ENCODE measurements at places on chromosomes 5 and 9. TPM values are rescaled to one million over a fixed set of nuclear protein-coding genes. Genes with fewer than 3 reads are reported as not detected.
A peak's percentile ranks its signal among the peaks of the same experiment; 100 is the strongest.

NRARP gene
- total RNA-seq = 18.8 TPM

RAD17 gene
- total RNA-seq = 40.0 TPM

CNTNAP3 gene
- total RNA-seq = 18.9 TPM

ERMP1 gene
- total RNA-seq = 24.3 TPM

MTAP gene
- total RNA-seq = 38.0 TPM

TTC23L gene
- total RNA-seq = not detected

SLC23A1 gene
- not detected for total RNA-seq

ENTPD8 gene
- 0.31 TPM for total RNA-seq

PCDHB5 gene
- 5.6 TPM for total RNA-seq

VCP gene
- total RNA-seq = 201 TPM

ADGRD2 gene
- total RNA-seq = not detected

PCDHB8 gene
- total RNA-seq = 2.3 TPM

CCDC192 gene
- total RNA-seq = 0.31 TPM

DNA sequence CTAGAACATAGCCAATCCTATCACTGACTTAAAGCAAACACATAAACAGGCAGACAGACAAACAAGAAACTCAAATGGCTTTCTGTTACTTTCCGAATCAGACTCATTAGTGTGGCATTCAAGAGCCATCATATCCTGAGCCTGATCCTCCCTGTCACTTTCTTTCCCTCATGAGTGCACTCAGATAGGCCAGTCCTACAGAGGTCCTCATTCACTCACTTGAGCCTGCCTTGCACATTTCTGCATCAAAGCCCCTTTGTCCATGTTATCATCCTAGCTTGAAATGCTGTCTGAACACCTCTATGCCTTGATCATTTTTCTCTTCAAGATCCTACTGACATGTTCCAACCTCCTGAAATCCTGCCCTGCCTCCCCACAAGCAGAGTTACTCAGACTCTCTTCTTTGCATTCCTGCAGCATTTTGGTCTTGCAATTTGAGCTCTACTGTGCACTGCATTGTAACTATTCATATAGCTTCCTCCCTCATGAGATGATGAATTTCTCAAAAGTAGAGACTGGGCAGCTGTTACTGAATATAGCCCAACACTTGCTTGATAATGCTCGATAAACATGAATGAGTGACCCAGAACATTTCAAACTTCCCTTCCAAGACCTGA, 126.9 kb downstream of the PALM2AKAP2 start:
- no peak for DNase-seq

GRCh38 chr5:171431251-171431777, 11.9 kb downstream of the FGF18 start:
- DNase-seq = no peak

GRCh38 chr9:131273146-131273855, 3.0 kb downstream of the FAM78A start:
- no peak for DNase-seq

DNA sequence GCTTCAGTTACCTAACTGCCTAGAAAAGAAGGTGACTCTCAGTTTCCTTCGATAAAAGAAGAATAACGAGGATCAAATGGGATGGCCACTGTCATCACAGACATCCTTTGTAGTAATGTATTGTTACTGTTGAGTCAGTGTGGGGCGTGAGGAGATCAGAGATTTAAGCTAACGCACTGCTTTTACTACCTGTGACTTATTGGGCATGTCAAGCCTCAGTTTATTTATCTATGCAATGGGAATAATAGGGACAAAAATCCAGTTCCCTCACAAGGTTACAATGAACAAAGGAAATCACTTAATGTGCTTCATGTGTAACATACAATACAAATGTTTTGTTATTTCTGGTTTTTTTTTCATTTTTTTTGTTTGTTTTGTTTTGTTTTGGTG, 255 bp upstream of the TRPM6 start:
- DNase-seq = no peak

DNA sequence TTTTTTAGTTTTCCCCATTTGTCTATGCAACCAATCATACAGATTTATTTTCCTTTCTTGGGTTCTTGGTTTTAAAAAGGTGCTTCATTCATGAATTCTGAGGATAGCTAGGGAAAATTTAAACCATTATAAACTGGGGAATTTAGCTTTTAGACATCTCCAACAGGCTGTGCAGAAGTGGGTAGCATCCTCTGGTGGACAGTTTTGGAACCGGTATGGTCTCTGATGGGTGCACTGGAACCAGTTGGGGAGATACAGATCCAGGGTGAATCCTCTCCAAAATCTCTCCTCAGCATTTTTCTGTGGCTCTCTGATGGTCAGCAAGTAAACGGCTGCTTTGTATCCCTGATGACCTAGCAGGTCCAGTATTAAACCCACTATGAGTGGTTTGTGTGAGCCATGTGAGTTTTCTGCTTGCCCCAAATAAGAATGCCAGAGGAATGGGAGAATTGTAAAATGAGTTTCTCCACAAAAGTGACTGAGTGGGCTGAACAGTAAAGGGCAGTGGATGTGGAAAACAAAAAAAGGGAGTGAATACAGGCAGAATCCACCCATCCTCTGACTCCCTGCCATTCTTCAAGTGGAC, 9.1 kb upstream of the DNAJC25 start:
- DNase-seq = peak; percentile 37

GRCh38 chr9:21155501-21155900, 11.0 kb downstream of the IFNA21 start:
- no peak for DNase-seq

DNA sequence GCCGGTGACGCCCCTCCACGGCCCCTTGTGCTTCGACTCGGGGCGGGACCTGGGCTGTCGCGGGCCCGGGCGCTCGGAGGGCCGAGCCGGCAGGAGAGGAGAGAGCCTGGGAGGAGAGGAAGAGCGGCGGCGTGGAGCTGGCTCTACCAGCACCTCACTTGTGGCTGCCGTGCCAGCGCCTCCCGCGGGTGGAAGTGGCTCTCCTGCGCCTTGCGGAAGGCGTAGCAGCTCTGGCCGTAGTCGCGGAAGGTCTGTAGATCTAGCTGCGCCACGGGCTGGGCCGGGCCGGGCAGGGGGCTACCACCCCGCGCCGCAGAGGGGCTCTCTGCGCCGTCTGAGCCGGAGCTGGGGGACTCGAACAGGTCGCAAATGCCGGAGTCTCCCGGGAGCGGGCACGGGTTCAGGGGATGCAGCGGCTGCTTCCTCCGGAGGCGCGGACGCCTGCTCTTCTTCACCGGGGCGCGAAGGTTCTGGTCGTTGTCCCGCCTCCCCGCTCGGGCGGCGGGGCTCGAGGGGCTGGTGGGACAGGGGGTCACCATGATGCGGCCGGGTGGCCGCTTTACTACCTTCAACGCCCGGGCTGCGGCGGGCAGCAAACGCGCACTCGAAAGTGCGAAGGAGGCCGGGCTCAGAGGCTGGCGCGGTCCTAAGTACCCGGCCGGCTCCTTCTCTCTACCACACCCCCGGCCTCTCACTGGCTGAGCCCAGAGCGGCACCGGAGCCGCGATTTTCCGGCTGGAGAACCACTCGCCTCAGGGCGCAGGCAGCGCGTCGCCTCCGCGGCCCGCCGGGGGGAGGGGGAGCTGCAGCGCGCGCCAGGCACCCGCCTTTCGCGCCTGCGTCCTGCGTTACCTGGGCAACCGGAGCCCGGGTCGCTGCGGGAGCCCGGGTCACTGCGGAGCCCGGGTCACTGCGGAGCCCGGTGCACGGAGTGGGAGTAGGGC, at the start of gene CCNO:
TSS of gene CCNO (minus strand) at position 624 of the 944 bp plus-strand sequence. CDS start at position 539, 85 bp downstream.
- DNase-seq = peak; percentile 83

GRCh38 chr9:98873951-98874371, 66.5 kb downstream of the GALNT12 start:
- DNase-seq = no peak

DNA sequence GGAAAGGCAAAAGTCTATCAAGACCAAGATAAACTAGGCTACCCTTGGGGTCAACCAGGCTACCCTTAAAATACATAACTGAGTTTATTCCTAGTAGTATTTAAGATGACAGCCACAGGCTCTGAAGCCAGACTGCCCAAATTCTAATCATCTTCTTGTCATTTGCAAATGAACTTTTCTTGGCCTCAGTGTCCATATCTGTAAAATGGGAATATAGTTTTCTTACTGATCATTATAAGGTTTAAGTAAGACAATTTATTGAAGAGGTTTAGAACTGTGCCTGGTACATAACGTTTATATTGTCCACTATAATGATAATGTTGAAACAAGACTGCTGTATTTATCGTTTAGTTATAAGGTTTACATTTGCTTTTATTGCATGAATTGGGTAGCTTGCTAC, 112.5 kb downstream of the SLC12A2 start:
- DNase-seq = no peak

GRCh38 chr9:118595719-118596305, 773.4 kb downstream of the BRINP1 start:
- DNase-seq = peak; percentile 20

DNA sequence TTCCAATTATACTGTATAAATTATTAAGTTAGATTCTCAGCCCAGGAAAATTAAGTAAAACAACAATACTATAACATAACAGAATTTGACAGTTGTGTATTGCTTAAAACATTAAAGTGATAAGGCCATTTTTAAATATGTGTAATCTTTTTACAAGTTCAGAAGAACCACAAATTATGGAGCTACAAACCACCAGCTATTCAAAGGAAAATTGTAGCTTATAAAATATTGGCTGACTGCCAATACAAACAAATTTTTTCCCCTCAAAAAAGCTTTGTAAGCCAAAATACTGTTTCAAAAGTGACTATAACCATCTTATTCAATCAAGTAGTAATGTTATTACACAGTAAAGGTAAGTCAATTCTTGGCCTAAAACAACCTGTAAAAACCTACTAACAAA, 21.9 kb downstream of the STRBP start:
- DNase-seq = no peak

DNA sequence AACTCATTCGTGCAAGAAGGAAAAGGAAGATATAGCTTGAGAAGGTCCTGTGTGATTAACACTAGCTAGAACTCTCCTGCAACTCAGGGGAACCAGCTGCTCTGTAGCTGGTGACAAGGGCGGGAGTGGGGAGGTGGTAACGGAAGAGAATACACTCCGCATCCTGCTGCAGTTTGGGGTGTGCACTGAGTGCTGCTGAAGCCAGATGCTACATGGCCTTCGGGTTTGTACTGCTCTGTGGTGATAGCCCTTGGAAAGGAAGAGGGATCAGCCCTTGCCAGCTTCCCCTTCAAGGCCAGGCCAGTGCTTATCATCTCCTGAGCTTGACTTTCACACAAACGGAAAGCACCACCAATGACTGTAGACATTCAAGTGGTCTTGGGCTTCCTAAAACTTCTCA, 34.3 kb downstream of the FRMD3 start:
- DNase-seq = no peak

DNA sequence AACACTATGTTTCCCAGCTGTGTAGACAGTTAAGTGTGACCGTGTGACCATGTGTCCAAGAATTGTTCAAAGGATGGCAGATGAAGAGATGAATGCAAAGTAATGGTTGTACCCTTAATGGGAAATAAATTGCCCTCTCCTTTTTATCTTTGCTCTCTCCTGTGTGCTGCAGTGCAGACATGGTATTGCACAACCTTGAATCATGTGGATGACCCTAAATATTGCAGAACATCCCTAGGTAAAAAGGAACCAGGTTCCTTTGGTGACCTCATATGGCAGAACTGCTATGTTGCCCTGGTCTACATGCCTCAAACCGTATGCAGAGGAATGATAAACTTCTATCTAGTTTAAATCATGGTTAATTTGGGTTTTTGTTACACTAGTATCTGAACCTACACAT, 81.7 kb upstream of the CTNND2 start:
- no peak for DNase-seq

DNA sequence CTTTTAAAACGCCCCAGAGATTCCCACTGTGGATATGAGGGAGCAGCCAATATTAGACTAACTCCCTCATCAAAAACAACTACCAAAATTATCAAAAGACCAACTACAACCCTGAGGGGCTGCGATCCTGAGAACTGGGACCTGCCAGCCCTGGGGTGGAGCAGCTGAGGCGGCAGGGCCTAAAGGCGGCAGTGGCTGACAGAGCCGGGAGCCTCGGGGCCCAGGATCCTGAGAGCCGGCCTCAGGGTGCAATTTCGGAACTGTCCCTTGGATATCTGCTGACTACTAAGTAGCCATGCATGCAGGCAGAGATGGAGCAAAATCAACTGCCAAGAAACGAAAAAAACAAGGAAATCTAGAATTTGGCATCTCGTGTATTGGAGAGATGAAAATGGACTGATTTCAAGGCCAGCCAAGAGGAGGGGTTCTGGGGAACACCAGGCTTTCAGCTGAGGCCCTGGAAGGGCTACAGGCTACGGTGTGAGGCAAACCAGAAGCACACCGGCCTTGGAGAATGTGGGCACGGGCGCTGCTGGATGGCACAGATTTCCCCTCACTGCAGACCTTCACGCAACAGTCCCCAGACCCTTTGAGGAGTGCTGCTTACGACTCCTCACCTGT, 63.6 kb upstream of the UBAC1 start:
- DNase-seq = no peak

DNA sequence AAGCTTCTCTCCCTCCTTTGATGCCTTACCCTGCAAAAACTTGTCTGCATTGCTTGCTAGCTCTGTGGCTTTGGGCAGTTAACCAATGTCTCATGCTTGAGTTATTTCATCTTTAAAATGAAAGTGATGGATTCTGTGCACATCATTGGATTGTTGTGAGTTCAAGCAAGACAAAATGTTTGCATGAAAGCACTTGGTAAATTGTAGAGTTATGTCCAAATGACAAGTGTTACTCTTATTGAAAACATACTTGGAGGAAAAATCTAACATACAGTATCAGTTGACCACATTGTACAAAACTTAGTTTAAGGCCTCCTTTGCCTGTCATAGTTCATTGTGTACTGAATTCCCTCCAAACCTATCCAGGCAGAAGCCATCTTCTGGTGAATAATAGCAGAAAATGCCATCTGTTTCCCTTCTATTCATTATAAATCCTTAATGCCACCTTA, 30.0 kb downstream of the TGFBR1 start:
- DNase-seq = no peak

DNA sequence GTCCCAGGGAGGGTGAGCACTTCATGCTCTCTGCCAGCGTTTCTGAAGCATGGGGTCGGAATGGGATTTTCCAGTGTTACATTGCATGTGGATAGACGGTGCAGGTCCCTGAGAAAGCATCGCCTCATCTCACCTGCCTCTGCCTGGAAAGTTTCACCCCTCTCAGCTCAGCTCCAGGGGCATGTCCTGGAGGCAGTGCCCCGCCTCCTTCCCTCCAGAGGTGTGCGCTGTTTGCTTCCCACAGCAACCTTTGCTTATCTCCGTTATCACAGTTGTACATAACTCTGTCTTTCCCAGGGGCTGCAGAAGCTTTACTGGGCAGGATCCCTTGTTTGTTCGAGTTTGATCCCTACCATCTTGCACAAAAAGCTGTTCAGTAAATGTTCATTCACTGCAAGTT, 10.7 kb upstream of the CREBRF start:
- no peak for DNase-seq

Measured in tongue (tissue), 3 donors.